ENCODE measurements at places on chromosomes 3 and 15. TPM values are rescaled to one million over a fixed set of nuclear protein-coding genes. Genes with fewer than 3 reads are reported as not detected.

- no peaks in the 10 kb centered on the region for H3K36me3 ChIP-seq
- H3K4me1 ChIP-seq: peaks cover 40% of the 10 kb centered on the region
- DNase-seq: no peak
- peak within 1 kb of the TSS; percentile 89 for H3K27ac ChIP-seq
Observed at GRCh38 chr3:38029400-38030125, at the start of gene PLCD1. TSS of gene PLCD1 (minus strand) at chr3:38029642. CDS start at chr3:38029539, 103 bp downstream.

- no peak for DNase-seq
- H3K36me3 ChIP-seq: peaks cover 24% of the 10 kb centered on the region
- H3K4me1 ChIP-seq: peaks cover 35% of the 10 kb centered on the region
- no peaks in the 10 kb centered on the region for H3K27me3 ChIP-seq
- peak overlapping the region; percentile 58 for H3K27ac ChIP-seq
- peak overlapping the region; percentile 87 for H3K4me3 ChIP-seq
Observed at GRCh38 chr3:128051459-128051836, 789 bp upstream of the SEC61A1 start.

DNA sequence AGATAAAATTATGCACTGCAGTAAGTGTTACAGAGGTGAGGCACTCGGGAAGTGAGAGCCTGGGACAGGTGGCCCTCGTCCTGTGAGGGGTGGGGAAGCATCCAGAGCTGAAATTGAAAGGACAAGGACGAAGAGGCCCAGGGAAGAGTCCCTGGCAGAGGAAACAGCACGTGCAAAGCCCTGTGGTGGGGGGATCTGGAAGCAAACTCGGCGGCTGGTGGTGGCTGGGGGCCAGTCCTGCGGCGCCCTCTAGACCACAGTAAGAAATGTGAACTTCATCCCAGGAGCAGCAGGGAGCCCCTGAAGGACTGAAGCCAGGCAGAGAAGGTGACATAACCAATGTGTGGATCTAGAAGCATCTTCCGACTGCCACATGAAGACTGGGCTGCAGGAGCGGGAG, 42.8 kb downstream of the GRIP2 start:
- no peak for DNase-seq
- no peak overlapping the region for H3K27ac ChIP-seq
- no peak overlapping the region for H3K4me3 ChIP-seq

DNA sequence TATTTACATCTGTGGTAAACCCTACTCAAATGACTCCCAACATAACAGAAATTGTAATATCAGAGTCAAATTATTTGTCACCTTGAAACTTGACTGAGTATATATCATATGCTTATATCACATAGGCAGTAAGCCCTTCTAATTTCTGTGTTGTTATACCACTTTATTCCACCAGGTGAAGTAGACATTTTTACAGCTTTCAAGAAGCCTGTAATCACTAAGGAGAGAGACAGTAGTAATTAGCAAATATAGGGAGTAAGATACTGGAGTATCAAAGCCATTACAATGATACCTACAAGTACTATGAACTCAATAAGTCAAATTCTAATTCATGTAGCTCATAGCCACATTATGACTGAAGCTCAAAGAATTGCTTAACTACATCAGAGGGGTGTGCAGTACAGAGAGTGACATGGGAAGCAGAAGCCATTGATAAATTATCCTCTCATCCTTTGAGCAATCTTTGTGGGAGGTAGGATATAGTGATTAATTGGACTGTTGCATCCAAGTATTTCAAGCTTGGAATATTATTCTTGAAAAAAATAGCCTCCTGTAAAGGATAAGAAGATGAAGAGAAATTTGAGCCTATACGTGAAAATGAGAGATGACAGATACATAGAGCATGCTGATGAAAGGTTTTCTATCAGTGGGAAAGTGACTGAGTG, 1005.9 kb downstream of the ZPLD1 start:
- no peaks in the 10 kb centered on the region for H3K36me3 ChIP-seq
- peak; percentile 46 for DNase-seq
- no peak overlapping the region for H3K27ac ChIP-seq
- H3K4me3 ChIP-seq: no peak overlapping the region
- H3K4me1 ChIP-seq: no peaks in the 10 kb centered on the region
- no peaks in the 10 kb centered on the region for H3K27me3 ChIP-seq

DNA sequence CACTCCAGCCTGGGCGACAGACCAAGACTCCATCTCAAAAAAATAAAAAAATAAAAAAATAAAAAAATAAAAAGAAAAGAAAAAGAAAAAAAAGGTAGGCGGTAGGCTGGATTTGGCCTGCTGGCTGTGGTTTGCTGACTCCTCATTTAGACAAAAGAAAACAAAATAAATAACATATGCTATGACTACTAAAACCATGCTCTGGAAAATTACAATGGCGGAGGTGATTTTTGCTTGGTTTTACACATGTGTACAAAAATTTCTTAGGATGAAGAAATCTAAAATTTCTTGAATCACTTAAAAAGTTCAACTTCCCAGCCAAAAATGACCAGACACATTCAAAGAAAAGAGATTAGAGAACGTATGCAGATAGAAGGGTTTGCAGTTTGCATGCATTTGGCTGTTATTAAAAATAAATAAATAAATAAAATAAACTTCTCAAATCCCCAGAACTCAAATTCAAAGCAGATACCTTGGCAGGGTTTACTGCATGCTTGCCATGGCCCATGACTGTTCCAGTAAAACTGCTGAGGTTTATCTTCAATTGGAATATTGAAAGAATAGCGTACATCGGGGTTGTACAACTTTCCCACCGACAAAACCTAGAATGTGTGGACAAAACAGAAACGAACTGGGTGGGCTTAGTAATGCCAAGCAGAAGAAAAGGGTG, 65.9 kb downstream of the ADAMTS9 start:
- DNase-seq: no peak
- no peaks in the 10 kb centered on the region for H3K4me1 ChIP-seq
- no peaks in the 10 kb centered on the region for H3K36me3 ChIP-seq
- no peaks in the 10 kb centered on the region for H3K27me3 ChIP-seq

DNA sequence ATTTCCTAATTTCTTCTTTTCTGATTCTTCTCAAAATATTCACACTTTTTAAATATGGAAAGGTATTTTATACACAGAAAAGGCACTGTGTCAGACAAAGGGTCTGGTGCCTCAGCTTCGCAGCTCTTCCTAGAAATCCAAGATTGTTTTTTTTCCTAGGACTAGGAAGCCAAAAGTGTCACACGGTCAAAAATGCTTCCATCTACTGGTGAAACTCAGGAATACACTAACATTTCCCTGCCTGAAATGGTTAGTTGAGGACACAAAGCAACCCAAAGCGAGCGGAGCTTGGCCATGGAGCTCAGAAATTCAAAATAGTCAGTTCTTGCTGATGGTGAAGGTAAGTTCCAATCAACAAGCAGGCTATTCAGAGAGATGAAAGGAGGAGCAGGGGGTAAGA, 426.5 kb upstream of the RASGRP1 start:
- H3K27ac ChIP-seq: no peak overlapping the region
- peaks cover 9% of the 10 kb centered on the region for H3K4me1 ChIP-seq
- H3K27me3 ChIP-seq: no peaks in the 10 kb centered on the region
- DNase-seq: peak; percentile 58
- no peaks in the 10 kb centered on the region for H3K36me3 ChIP-seq

- H3K27ac ChIP-seq: no peak overlapping the region
- no peaks in the 10 kb centered on the region for H3K4me1 ChIP-seq
- H3K36me3 ChIP-seq: no peaks in the 10 kb centered on the region
- no peak overlapping the region for H3K4me3 ChIP-seq
- H3K27me3 ChIP-seq: no peaks in the 10 kb centered on the region
Observed at GRCh38 chr15:85527895-85528294, 147.5 kb downstream of the AKAP13 start.

DNA sequence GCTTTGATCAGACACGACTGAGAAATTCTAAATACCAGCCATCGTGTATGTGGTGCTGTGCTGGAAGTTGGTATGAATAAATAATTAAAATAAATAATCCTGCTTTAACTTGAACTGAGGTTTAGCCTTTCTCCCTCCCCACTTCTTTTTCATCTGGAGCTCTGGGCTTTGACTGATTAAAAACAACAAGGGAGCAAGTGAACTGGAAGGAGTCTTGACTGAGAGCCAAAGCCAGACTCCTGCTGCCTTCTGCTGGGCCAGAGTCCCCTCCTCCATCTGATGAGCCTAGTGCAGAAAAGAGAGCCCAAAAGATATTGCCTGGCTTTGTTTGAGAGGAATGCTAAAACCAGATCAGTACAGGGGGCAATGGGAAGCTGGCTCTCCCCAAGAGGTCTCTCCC, 96.0 kb downstream of the CCNL1 start:
- peaks cover 11% of the 10 kb centered on the region for H3K4me1 ChIP-seq
- H3K36me3 ChIP-seq: no peaks in the 10 kb centered on the region
- no peak for DNase-seq
- H3K27me3 ChIP-seq: no peaks in the 10 kb centered on the region
- H3K4me3 ChIP-seq: no peak overlapping the region

DNA sequence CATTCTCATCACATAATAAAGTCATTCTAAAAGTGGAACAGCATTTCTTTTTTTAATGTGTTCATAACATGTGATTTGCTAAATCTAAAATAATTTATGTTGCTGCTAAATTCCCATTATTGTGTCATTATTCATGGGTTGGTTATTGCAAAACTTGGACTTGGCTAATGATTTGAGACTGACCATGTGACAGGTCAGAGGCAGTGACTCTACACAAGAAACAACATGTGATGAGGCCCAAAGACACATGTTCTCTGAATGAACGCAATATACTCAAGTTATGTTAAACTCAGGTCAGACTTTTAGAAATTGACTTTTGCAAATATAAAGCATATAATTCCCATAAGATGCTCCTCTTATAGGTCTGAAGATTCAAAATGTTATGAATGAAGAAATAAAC, 566.1 kb downstream of the TBL1XR1 start:
- no peak overlapping the region for H3K4me3 ChIP-seq

DNA sequence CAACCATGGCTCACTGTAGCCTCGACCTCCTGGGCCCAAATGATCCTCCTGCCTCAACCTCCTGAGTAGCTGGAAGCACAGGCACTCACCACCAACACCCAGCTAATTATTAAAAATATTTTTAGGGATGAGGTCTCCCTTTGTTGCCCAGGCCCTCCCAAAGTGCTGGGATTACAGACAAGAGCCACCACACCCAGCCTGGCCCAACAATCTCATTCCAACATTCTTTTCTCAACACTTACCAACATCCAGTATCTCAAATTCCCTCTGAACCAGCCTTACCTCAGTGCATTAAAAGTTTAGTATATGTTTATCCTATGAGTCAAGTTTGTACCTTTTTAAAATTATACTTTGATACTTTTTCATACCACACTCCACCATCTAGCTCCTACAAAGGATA, 25.0 kb downstream of the ANXA2 start:
- H3K36me3 ChIP-seq: peaks cover 66% of the 10 kb centered on the region
- H3K27ac ChIP-seq: peak overlapping the region; percentile 98
- H3K4me3 ChIP-seq: no peak overlapping the region
- H3K4me1 ChIP-seq: peaks cover 83% of the 10 kb centered on the region
- no peaks in the 10 kb centered on the region for H3K27me3 ChIP-seq

DNA sequence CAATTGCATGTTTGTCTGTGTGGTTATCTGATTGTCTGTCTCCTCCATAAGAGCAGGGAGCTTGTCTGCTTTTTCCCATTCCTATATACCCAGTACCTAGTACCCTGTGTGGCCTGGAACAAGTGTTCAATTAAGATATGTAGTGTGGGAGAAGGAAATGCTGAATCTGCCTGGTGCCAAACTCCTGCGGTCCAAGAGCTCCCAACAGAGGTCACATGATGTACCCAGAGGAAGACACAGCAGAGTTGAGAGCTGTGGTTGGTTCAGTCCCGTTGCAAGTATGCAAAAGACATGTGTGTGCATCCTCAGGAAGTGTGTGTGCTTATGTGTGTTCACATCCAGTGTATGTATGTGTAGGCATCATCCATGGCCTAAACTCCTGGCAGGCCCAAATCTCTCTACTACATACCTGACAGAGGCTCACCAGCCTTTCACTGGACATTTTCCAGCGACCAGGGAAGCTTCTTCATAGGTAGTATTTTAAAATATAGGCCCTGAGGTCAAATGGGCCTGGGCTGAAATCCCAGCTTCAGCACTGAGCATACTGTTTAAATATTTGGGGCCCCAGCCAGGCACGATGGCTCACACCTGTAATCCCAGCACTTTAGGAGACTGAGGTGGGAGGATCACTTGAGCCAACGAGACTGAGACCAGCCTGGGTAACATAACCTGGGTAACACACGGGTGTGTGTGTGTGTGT, 34.0 kb upstream of the ITGA11 start:
- peaks cover 3% of the 10 kb centered on the region for H3K27me3 ChIP-seq
- no peak overlapping the region for H3K4me3 ChIP-seq
- peaks cover 21% of the 10 kb centered on the region for H3K4me1 ChIP-seq
- no peaks in the 10 kb centered on the region for H3K36me3 ChIP-seq

DNA sequence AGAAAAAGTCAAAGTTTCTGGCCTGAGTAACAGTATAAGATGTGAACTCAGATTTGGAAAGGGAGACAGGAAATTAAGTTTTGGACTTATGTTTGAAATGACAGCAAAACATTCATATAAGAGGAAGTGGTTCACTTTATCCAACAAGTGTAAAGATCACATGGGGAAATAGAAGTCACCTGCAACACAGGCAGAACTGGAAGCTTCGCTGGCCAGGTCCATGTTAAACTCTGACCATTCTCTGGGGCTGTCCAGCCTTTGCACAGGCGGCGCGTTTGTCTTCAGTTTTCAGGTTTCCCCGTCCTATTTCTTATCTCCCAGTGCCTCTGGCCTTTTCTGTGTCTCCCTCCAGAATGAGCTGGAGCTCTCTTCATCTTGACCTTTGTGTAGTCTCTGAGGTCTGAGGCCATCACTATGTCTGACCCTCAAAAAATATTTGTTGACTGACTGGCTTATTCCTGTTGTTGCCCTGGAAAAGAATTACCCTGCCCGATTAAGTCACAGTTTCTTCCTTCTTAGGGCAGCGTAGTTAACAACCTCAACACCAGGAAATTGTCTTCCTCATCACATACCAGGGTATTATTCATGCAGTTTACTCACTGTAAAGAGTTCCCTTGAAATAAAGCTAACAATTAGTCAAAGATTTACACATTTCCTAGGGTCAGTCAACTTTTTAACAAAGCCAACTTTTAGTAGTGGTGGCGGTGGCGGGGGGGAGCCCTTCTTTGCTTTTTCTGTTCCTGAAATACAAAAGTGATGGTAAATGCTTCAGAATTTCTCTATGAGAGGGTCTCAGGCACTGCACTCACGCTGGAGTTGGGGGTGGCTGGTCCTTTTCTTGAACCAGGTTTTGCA, 959 bp upstream of the RASA2 start:
- no peaks in the 10 kb centered on the region for H3K36me3 ChIP-seq
- peak; percentile 69 for DNase-seq
- peaks cover 23% of the 10 kb centered on the region for H3K4me1 ChIP-seq
- peak overlapping the region; percentile 77 for H3K4me3 ChIP-seq
- no peaks in the 10 kb centered on the region for H3K27me3 ChIP-seq
- H3K27ac ChIP-seq: peak overlapping the region; percentile 75

DNA sequence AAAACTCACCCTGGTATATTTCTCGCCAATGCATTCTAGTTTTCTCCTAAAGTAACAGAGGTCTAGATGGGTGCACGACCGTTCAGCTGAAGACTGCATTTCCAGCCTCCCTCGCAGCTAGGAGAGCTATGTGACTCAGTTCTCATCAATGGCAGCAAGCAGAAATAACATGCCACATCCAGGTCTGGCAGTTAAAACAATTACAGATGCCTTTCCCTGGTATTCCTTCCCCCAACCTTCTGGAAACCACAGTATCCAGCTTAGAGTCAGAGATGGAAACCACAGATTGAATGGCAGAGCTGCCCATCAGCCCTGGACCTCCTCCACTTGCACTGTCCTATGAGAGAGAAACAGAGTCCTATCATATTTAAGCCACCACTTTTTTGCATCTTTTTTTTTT, 4.8 kb downstream of the HAPLN3 start:
- H3K36me3 ChIP-seq: no peaks in the 10 kb centered on the region
- H3K27me3 ChIP-seq: no peaks in the 10 kb centered on the region
- no peak overlapping the region for H3K4me3 ChIP-seq

MEGF11 gene
- total RNA-seq: not detected
